CD4-positive, alpha-beta T cell treated with Interleukin-17A for 4 hours (primary cell): ENCODE measurements at places on chromosomes 16 and 17.
A peak's percentile ranks its signal among the peaks of the same experiment; 100 is the strongest.

DNA sequence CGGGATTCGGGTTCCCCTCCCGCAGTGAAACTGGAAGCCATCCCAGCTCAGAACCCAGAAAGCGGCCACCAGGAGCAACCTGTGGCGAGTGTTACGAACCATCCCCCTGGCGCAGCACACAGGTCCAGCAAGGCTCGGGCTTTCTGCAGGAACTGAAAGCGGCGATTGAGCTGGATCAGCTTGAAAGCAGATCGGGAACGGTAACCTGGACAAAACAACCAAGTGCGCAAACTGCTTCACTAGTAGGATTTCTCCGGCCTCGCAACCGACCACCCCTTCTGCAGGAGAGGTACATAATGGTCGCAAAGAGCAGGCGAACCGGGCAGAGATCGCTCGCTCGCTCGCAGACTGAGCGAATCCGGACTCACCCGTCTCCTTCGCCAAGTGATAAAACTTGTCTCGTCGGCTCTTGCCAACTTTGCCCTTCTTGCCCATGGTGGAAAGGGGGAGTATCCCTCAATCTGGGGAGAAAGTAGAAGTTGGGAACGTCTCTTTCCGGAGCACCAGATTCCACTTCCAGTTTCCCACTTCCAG, 696 bp upstream of the PSMC5 start:
- no peak for DNase-seq

- DNase-seq = no peak
Measured at GRCh38 chr17:27463235-27463677, 7.0 kb downstream of the KSR1 start.

- no peak for DNase-seq
Measured at GRCh38 chr17:65362826-65363225, 198.6 kb downstream of the AXIN2 start.

GRCh38 chr16:67718668-67719047, 458 bp downstream of the GFOD2 start:
- DNase-seq = peak; percentile 22

DNA sequence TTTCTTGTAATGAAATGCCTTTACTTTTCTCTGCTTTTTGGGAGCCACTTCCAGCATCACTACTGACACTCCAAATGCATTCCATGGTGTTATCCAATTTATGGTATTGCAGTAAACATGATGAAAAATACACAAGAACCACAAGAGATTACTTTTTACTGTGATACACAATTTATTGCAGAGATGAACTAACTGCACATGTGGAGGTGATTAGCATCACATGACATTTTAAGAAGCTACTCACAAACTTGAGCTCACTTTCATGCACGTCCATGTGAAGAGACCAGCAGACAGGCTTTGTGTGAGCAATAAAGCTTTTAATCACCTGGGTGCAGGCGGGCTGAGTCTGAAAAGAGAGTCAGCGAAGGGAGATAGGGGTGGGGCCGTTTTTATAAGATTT, 780.5 kb upstream of the GOT2 start:
- no peak for DNase-seq

- no peak for DNase-seq
Measured at GRCh38 chr16:3712861-3713372, 4.4 kb downstream of the TRAP1 start.

- no peak for DNase-seq
Measured at GRCh38 chr16:86707171-86707570, 128.8 kb downstream of the FOXL1 start.

GRCh38 chr17:73371285-73371684, 59.5 kb upstream of the CDC42EP4 start:
- DNase-seq = no peak

DNA sequence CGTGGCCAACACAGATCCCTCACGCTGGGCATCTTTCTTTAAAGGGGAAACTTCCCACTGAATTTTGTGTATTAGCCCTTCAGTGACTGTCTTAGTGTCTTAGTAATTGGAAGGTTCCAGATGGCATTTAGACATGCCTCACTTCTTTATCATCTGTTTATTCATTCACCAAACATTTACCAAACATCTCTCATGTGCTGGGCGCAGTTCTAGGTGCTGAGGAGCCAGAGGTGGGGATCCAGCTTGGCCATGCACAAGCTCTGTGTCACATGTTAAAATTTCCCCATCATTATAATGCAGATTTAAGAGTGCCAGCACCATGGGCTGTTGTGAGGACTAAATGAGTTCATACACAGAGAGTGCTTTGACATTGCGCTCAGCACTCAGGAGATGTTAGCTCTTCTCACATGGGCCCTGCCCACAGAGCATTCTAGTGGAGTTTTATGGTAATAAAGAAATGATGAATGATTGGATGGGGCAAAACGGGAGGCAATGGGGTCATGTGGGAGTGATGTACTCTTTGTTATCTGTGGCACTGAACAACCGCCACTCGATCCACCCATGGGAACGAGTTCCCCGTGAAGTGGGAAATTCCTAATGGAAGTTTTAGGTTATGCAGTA, 119.7 kb downstream of the SNX29 start:
- DNase-seq = no peak

DNA sequence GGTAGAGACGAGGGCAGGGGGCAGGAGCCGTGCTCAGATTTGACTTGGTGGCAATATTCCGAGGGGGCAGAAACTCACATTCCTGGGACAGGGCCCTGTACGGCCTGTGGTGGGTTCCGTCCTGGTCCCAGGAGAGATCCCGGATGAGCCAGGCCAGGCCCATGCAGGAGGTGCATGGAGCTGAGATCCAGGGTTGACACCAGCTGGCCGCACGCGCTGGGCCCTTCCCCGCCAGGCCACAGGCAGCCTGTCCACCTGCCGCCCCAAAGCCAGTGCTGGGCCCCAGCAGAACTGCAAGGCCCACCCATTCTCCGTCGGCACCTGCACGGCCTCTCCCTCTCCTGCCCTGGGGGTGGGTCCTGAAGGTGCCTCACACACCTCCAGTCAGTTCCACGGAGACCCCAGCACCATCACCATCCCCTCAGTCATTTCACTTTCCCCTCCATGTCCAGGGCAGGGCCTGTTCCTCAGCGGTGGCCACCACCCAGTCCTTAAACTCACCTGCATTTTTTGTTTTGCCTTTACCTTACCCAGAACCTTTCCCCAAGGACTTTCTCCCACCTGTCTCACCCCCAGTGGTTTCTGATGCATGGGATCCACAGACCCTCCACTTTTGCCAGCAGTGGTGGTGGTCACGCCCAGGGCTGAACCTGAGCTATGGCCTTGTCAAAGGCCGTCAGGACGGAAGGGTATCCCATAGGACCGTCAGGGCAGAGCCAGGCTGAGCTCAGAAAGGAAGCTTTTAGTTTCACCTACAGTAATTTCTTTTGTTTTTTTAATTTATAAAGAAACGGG, 25.1 kb upstream of the CDH15 start:
- DNase-seq = no peak

- DNase-seq = peak; percentile 52
Measured at GRCh38 chr16:12455287-12455798, 348.3 kb downstream of the CPPED1 start.

- no peak for DNase-seq
Measured at GRCh38 chr17:1083451-1084187, 86.7 kb downstream of the TIMM22 start.

- DNase-seq = no peak
Measured at GRCh38 chr17:36777118-36777517, 160.2 kb upstream of the LHX1 start.

DNA sequence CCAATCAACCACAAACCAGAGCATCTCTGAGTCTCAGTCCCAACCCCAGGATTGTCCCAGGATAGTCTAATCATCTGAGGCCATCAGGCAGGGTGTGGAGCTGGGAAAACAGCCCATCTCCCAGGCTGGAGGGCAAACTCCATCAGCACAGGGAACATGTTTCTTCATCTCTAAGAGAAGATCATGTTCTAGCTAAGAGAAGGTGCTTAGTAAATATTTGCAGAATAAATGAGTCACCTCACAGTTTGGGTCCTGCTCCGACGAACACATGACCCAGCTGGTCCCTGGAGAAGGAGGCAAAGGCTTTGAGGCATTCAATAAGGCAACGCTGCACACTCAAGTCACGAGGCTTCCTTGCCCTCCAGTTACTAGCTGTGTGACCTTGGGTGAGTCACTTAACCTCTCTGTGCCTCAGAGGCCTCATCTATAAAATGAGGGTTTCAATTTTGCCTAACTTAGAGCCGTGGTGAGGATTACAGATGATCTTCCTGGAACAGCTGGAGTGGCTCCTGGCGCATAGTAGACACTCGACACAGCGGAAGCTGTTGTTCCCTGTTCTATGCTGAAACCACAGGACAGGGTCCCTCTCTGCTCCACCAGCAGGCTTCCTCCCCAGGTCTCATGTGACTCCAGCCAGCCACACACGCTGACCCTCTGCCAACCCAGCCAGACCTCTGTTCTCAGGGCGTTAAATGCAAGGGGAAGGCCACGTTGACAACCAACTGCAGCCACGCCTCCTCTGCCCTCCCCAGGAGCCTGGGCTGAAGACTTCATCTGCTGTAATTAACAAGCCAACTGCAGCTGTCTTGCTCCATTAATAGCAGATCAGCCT, 10.3 kb upstream of the RPL38 start:
- DNase-seq = no peak

- no peak for DNase-seq
Measured at GRCh38 chr17:33596899-33597298, 303.8 kb upstream of the ASIC2 start.

DNA sequence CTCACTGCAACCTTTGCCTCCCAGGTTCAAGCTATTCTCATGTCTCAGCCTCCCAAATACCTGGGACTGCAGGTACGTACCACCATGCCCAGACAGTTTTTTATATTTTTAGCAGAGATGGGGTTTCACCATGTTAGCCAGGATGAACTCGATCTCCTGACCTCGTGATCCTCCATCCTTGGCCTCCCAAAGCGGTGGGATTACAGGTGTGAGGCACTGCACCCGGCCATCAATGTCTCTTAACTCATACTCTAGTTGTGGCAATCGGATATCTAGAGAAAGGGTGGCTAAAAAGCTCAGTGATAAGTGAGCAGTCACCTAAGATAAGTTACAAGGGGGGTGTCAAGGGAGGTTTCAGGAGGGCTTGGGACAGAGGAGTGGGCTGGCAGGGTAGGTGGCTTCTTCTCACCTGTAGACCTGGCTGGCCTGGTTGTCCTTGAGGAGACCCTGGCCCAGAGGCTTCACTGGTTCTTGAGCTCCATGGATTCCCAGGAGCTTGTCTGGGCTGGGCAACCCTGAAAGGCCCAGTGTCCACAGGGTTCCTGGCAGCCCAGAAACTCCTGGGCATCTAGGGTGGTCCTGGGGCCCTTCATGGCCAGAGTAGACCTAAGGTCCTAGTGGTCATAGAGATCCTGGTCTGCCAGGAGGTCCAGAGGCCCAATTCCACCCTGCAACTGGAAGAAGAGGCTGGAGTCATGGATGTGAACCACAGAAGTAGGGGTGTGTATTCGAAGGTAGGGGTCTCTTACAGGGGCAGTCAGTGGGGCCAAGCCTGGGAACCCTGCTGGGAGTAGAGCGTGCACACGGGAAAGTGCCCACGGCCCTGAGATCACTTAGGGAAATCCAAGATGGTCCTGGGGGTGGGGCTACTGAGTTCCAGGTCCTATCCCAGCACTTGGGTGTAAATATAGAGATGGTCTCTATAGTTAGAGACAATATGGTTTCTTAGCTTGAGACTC, 12.7 kb upstream of the IGFBP4 start:
- no peak for DNase-seq

DNA sequence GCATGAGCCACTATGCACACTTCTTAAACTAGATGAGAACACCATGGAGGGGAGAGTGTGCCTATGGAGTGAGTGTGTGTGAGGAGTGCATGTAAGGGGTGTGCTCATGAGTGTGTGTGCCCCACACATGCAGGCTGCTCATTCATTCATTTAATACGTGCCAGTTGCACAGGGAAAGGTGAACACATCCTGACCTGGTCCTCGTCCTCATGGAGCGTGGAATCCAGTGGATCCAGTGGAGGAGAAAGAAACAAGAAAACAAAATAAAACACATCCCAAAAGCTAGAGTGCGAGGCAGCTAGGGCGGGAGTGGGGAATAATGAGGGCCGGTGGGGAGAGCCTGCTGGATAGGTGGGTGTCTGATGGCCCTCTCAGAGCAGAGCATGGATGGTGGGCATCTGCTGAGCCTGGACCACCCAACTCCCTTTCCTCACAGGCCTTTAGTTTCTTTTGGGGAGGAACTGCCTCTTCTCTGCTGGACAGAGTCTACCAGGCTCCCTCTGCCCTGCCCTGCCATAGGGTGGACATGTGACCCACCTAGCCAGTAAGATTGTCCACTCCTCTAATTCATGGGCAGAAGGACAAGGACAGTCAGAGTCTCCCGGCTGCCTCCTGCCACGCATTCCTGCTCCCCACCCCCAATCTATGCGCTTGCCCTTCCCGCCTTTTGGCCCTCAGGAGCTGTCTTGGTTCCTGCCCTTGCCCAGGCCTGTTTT, 204.3 kb downstream of the RAB11FIP4 start:
- DNase-seq = no peak

- DNase-seq = no peak
Measured at GRCh38 chr16:17068524-17068923, 402.2 kb downstream of the XYLT1 start.

GRCh38 chr16:71421911-71422310, 19.9 kb downstream of the TLE7 start:
- DNase-seq = peak; percentile 10

GRCh38 chr16:10078541-10078949, 103.7 kb downstream of the GRIN2A start:
- no peak for DNase-seq

GRCh38 chr17:72569148-72569946, 448.5 kb downstream of the SOX9 start:
- no peak for DNase-seq
